ENCODE measurements at places on chromosomes 1 and 21.

DNA sequence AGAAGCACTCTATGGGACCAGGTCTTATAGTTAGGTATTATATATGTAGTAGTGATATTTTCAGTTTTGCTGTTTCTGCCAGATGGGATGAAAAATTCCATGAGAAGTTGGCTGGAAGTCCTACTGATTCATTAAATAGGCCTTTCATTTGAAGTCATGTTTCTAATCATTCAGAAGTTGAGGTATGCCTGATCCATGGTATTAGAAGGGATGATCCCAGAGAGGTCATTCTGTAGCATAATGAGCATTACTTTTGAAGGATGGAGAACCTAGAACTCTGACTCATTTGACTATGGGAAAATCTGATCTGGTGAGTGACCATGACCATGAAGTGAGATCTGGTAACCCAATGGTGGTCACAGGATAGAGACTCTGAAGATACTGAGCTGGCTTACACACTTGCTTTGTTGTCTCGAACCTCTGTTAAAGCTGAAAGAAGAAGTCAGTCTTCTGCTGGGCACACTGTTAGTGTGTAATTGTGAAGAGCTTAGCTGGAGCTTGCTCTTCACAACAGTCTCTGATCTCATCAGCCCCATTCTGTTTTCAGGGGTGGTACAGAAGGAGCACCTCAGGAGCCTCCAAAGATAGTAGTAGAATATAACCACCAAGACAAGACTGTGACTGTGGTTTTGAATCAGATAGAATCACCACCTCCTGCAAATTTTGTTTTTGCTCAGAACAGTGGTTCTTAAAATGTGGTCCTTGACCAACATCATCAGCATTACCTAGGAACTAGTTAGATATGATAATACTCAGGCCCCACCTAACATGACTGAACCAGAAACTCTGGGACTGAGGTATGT lies 9.0 kb downstream of the MGST3 start:
- no peak for DNase-seq

DNA sequence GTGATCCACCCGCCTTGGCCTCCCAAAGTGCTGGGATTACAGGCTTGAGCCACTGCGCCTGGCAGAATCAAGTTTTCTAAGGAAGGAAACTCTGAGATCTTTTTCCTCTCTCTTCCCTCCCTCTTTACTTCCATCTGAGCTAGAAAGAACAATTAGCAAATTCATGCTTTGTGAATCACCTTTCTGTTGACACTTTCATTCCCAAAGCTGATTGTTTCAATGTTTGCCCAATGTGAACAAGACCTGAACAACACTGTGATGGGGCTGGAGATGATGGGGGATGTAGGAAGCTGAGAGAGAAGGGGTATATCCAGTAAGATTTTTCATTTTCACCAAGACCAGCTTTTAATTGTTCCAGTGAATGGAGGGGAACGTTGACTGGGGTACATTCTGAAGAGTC lies 5.7 kb upstream of the TENT5B start:
- no peak for DNase-seq

DNA sequence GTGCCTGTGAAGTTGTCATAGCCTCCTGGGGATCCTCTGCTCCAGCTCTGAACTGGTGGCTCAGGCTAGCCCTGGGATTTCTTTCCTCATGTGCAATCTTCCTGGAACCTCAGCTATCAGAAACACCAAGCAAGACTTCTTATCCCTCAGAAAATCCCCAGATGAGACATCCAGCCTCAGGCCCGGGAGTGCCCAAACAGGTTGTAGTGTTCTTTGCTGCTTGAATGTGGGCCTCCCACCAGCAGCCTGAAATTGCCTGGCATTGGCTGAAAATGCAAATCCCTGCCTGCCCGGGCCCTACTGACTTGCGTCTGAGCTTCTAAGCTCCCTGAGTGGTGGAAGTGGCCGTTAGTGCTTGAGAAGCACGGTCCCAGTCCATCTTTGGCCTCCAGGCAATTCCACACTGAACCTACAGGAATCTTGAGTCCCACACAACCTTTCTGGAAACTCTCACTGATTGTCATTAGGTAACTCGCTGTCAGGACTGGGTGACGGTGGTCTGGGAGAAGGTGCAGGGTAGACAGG lies 146.8 kb downstream of the ZBTB18 start:
- no peak for DNase-seq

- no peak for DNase-seq
Observed at GRCh38 chr1:44407430-44408211, 2.6 kb downstream of the RNF220 start.

- DNase-seq: no peak
Observed at GRCh38 chr21:26060335-26061115, 110.0 kb downstream of the APP start.

GRCh38 chr1:174157157-174157806 lies 2.0 kb upstream of the RABGAP1L start:
- no peak for DNase-seq

DNA sequence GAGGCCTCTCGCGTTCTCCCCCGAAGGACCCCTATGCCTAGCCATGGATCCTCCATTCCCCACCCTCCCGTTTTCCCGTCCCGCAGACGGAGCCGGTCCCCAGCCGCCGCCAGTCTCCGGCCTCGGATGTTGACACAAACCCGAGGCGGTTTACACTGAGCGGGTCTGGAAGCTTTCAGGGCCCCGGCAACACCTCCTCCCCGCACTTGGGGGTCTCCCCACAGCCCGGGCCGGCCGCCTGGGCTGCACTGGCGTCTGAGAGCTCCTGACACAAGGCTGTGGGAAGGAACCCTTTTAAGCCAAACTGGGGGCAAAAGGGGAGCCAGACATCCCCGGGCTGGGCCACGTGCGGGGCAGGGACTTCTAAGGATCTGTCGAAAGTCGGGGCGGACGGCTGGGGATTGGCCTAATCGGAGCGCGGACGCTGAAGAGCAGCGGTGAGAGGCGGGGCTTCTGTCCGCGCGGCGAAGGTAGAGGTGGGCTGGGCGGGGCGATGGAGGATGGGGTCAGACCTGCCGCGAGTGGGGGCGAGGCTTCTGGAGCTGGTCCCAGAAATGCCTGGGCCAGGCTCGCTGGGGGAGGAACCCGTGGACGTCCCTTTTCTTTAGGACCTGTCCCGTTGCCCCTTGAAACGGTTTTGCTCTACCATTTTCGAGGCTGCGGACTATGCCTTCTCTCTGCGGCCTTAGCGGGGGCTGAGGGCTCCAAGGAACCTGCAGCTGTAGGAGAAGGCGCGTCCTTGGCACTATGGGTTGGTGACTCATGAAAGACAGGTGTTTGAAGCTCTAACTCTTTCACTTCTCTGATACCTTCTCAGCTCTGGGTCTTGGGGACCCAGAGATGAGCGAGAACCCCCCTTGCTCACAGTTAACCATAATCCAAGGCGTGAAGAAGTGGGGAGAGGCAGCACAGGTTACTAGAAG lies 1.2 kb upstream of the HPCAL4 start:
- no peak for DNase-seq

GRCh38 chr1:39409055-39409816 lies 82.2 kb upstream of the BMP8A start:
- DNase-seq: peak; percentile 51

- DNase-seq: no peak
Observed at GRCh38 chr1:33634806-33635205, 162.4 kb downstream of the ZSCAN20 start.

GRCh38 chr1:41709331-41709730 lies 209.4 kb downstream of the HIVEP3 start:
- no peak for DNase-seq

- no peak for DNase-seq
Observed at GRCh38 chr1:116704278-116704677, 36.7 kb upstream of the IGSF3 start.

DNA sequence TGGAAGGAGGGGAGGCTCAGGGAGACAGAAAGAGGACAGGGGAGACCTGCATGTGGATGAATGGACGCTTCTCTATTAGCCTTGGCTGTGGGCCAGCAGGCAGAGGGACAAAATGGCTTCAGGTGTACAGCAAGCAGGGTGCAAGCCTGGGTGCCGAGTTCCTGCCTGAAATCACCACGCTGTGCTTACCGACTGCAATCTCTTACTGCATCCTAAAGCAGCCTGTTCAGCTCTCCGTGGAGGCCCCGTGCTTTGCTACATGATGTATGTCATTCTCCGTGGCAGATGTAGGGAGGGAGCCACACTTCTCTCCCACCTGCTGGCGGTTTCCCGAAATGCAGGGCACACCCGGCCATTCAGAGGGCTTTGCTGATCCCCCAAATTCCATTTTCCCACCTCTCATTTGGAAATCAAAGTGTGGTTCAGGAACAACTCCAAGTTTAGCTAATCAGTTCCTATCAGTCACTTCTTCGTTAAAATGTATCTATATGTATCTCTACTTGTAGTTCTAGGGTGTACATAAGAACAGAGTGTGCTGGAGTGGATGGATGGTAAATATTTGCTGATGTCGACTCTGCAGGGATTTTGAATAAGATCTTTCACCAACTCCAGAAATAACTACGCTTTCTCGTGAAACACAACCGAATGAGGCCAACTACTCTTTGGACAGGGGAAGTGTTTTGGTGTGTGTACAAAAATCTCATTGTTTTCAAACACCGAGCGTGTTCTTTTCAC lies 122.3 kb upstream of the BACE2 start:
- no peak for DNase-seq

- DNase-seq: no peak
Observed at GRCh38 chr1:166691476-166691875, 147.8 kb upstream of the POGK start.

DNA sequence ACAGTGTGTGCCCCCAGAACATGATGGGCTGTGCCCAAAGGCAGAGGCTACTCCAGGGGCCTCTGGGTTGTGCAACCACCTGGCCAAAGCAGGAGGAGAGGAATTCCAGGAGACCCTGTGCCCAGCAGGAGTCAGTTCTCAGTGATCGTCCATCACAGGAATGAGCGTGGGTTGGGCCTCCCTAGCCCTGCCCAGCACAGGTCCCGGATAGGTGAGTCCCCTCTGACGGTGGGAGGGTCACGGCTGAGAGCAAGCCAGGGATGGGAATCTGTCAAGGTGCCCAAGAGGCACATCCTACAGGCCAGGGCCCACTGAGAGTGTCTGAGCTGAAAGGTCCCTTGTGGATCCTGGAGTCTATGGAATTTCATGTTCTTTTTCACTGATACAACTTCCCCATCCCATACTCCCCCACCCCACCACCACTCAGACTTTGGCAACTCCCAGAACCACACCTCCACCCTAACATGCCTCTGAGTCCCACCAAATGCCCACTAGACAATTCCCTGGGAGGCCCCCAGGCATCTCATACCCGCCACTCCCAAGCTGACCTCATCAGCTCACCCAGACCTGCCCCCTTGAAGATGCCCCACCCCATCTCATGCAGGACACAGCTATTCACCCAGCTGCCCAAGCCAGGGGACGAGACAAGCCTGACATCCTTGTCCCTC lies 3.1 kb downstream of the GJB4 start:
- no peak for DNase-seq

GRCh38 chr21:43287111-43287760 lies 118.4 kb downstream of the CRYAA start:
- DNase-seq: no peak

DNA sequence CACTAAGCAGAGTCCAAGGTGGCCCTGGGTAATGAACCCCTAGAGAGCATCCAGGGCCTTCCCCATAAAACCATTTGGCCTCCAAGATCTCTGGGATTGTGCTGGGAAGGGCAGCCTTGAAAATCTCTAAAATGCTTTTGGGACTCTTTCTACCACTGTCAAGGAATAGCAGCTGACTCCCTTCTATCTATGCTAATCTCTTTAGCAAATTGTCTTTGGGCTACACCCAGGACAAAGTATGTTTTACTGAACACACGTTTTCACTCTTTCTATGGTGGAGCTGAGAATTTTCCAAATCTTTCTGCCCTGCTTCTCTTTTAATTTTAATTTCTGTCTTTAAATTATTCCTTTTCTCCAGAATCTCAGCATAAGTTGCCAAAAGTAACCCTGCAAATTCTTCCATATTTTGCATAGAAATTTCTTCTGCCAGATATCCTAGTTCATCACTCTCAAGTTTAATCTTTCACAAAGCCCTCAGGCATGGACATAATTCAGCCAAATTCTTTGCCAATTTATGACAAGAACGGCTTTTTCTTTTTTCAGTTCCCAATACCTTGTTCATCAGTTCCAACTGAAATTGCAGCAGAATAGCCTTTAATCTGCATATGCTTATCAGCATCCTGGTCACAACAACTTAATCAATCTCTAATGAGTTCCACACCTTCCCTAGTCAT lies 687.0 kb upstream of the ADGRL4 start:
- no peak for DNase-seq

GRCh38 chr1:54806931-54807611 lies 5.9 kb upstream of the TTC22 start:
- DNase-seq: no peak
